Mucosa of gallbladder (tissue), 1 donor: ENCODE measurements at places on chromosomes 1 and 21. TPM values are rescaled to one million over a fixed set of nuclear protein-coding genes. Genes with fewer than 3 reads are reported as not detected.

- no peak for DNase-seq
These were observed 635 bp upstream of the MMEL1 start for GRCh38 chr1:2633366-2633935.

Gene GIPC2
- 19.6 TPM for total RNA-seq

Gene XCL2
- not detected for total RNA-seq

DNA sequence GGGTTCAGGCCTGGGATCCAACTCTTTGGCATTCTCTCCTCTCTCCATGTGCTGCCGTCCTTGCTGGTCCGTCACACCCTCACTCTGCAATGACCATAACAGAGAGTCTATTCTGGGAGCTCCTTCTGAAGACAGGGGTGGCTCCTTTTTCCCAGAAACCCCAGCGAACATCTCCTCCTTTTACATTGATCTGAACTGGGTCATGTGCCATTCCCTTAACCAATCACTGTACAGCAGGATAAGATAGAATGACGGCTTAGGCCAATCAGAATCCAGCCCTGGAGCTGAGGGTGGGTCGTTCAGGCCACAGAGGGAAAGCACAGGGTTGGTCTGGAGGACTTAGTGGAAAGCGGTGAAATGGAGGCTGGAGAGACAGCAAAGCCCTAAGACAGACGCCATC is 740.1 kb downstream of the MATN1 start:
- peak; percentile 2 for DNase-seq

DNA sequence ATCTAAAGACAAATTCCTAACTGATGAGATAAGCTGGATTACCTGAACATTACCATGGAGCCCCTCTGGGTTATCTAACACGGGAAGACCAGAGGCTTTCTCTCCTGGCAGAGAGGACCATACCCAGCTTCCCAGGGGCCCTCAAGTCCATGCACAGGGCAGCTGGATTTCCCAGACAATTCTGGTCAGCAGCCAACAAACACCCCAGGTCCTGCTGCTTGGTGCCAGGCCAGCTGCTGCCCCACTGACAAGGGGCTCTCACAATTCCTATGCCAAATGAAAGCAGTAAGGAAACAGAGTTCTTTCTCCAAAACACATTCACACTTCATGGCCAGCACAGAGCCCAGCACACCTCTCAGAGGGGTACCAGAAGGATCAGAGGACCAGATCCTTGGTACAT is 114.2 kb downstream of the HLCS start:
- DNase-seq, result no peak

- no peak for DNase-seq
These were observed 35.1 kb upstream of the SEC16B start for GRCh38 chr1:178004926-178005391.

DNA sequence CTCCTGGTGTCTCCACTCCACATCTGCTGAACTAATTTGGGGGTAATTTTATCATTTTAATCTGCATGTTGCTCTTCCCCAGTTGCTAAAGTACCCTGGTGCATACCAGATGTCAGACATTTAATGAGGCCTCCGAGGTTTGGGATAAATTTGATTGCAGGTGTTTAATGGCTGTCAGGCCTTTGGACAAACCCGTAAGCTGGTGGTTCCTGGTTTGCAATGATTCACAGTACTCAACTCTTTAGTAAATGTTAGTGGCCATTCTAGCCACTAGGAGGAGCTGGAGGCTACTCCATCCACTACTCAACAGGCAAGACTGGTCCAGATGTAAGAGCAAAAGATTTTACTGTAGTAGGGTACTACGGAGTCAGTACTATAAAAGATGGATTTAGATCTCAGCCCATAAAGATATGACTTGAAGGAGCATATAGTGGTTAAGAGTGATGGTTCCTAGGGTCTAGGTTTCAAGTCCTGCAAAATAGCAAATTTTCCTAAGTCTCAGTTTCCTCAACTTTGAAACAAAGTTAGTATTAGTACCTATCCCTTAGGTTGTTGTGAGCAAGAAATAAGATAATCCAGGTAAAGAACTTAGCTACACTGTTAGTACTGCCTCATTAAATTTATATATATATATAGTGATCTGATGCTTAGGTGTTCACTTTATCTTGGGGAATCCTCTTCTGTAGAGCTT is 132.8 kb downstream of the SNX7 start:
- DNase-seq, result peak; percentile 62

Gene ST6GALNAC5
- total RNA-seq, result 65.9 TPM

DNA sequence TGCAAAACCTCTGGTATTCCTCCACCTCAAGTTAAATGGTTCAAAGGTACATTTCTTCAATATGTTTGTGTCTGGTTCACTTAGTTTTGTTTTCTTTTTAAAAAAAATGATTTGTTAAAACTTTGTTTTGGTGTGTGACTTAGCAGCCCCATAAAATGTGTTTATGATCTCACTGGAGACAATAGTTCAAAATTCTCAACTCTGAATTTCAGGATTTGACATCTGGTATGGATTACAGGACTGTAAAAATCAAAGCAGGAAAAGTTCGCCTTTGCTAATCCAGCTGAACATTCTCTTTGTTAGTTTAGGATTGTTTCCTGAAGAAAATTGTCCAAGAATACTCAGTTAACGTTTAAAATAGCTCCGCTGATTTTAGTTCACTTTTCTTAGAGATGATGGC is 231.7 kb downstream of the HMCN1 start:
- DNase-seq, result no peak

Gene IVL
- not detected for total RNA-seq

Gene GJB4
- total RNA-seq, result 6.1 TPM
